ENCODE measurements at places on chromosomes 7 and 10.

GRCh38 chr10:104777086-104777799 is 136.2 kb downstream of the SORCS3 start:
- no peak for DNase-seq

- no peak for DNase-seq
Measured at GRCh38 chr7:24384362-24385030, 100.5 kb downstream of the NPY start.

GRCh38 chr10:71382757-71383156 is 14.0 kb upstream of the CDH23 start:
- DNase-seq, result no peak

GRCh38 chr7:35771776-35772175 is 29.1 kb upstream of the SEPTIN7 start:
- no peak for DNase-seq

GRCh38 chr10:19869370-19869769 is 53.1 kb downstream of the PLXDC2 start:
- DNase-seq, result no peak

DNA sequence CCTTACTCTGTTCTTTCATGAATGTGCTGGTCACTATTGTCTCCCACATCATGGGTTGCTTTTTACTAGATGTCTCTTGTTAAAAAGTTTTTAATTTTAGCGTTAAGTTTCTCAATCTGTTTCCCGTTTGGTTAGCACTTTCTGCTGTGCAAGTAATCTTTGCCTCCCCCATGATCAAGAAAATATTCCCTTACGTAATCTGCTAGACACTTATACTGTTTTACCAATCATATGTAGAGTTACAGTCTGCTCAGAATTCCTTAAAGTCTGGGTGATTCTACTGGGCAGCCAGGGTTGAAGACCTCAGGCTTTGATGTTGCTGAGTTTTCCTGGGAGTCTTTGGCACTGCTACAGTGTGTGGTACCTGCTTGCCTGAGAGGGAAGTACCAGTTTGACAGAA is 38.2 kb upstream of the RPA3 start:
- no peak for DNase-seq

DNA sequence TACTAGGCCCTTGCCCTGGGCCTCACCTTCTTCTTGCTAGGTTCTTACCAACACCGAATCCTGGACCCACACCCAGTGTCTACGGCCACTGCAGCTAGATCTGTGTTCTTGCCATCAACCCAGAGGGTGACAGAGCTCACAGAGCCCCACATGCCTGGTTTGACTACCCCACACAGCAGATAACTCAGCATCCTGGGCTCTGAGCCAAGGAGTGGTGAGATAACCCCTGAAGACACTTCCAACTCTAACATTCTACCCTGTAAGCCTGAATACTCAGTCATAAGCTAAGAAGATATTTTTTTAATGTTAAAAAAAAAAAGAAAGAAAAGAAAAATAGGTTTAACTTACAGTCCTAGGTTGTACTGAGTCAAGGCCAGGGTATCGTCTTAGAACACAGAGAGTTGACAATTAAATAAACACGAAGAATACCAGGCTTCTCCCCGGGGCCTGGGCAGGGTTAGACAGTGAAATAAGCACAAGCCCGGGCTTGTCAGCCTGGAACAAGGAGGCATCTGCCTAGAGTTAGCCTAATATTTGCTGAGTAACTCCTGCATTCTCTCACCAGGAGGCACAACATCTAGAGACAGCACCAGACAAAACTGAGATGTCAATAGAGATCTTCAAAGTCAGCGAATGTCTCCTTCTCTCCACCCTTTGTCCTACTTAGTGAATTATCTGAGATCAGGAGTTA is 556.5 kb upstream of the LRRN3 start:
- DNase-seq, result no peak

- no peak for DNase-seq
Measured at GRCh38 chr7:47026780-47027361, 555.0 kb downstream of the TNS3 start.

GRCh38 chr7:64880322-64881297 is 22.5 kb upstream of the ZNF273 start:
- DNase-seq, result no peak

DNA sequence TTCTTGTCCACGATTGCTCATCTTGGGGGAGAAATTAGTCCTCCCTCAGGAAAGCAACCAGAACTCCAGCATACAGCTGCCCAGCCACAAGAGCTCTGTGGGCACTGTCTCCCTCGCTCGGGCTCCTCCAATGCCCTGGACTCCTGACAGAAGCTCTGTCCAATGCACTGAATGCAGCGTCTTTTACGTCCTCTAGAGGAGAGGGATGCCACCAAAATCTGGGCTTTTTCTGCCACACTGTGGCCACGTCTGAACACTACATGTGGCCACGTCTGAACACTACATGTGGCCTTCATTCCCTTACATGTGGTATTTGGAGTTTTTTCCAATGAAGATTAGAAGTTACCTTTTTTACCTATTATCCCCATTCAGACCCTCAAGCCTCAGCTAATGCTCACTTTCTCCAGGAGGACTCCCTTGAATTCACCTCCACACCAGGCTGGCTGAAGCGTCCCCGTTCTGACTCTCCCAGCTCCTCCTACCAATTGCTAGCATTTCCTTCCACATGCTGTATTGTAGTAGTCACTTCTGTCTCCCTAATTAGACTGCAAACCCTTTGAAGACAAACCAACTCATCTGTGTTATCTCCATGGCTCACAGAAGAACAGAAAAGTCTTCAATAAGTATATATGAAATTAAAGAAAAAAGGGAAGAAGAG is 134.3 kb upstream of the PDE1C start:
- peak; percentile 41 for DNase-seq

All from kidney epithelial cell (primary cell).